ENCODE measurements at places on chromosomes 5 and 9.

GRCh38 chr5:93620487-93621326, 37.7 kb downstream of the NR2F1 start:
- DNase-seq: peak; percentile 53

DNA sequence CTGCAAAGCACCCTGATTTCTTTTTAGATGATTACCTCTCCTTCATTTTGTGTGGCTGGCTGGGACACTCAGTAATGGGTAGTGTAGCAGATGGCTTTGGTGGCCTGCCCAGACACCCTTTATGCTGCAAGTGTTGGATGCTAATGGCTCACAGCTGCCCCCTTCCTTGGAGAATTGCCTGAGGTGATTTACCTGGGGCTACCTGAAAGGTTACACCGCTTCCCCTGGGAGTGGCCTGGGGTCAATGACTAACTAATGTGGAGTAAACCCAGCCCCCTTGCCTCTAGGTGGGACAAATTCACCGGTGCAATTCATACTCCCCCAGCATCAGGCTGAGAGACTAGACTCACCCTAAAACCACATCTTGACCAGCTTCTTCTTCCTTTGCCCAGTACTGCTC, 23.5 kb upstream of the HAND1 start:
- no peak for DNase-seq

DNA sequence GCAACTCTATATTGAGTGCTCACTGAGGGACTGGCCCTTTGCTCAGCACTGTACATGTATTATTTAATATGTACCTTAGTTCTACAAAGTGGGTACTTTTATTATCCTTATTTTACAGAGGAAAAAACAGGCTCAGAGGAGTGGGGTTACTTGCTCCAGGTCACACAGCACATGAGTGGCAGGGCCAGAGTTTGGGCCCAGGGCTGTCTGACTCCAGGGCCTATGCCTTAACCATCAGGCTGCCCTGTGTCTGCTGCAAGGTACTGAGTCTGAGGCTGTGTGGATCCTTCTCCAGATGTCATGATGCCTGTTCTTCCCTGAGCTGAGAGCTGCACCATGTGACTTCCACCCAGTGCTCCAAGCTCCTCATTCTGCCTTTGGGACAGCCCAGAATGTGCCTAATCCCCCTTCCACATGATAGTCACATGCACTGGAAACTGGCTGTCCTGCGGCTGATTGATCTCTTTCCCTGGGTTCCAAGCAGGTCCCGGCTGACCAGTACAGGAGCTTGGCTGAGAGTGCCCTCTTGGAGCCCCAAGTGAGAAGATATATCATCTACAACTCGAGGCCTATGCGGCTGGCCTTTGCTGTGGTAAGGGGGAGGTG, 15.4 kb downstream of the TMEM268 start:
- DNase-seq: no peak

GRCh38 chr9:123336449-123336848, 19.5 kb upstream of the CRB2 start:
- DNase-seq: no peak

GRCh38 chr9:128335161-128335560, 5.2 kb upstream of the SLC27A4 start:
- no peak for DNase-seq

DNA sequence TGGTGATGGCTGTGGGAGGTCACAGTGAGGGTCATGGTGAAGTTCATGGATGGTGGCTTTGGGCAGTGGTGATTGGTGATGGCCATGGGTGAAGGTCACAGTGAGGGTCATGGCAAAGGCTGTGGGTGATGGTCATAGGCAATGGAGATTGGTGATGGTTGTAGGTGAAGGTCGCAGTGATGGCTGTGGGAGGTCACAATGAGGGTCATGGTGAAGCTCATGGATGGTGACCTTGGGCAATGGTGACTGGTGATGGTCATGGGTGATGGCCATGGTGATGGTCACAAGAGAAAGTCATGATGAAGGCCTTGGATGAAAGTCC, 115.6 kb upstream of the IRX4 start:
- no peak for DNase-seq

- DNase-seq: no peak
Observed at GRCh38 chr5:151214614-151215545, 9.0 kb downstream of the CCDC69 start.

DNA sequence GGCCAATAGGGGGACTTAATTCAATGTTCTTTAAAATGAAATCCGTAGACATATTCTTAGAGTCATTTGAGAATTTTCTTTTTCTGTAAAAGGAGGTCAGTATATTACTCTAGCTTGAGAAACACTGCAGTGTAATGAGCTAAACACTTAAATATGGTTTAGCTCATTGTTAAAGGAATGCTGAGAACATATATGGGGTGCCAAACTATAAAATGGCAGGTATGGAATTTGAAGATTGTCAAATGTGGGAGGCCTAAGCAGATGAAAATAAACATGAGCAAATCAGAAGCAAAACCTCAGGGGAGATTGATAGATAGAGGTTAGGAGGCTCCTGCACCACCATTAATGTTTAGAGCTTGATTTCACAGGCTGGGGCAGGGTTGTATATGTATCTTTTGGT, 57.9 kb downstream of the STX17 start:
- DNase-seq: no peak

- no peak for DNase-seq
Observed at GRCh38 chr9:13213337-13213736, 66.2 kb downstream of the MPDZ start.

- DNase-seq: no peak
Observed at GRCh38 chr9:113160571-113160970, 9.8 kb downstream of the SLC31A2 start.

- DNase-seq: no peak
Observed at GRCh38 chr5:50995285-50995942, 329.0 kb downstream of the PARP8 start.

- DNase-seq: no peak
Observed at GRCh38 chr5:158026304-158027031, 167.5 kb upstream of the CLINT1 start.

DNA sequence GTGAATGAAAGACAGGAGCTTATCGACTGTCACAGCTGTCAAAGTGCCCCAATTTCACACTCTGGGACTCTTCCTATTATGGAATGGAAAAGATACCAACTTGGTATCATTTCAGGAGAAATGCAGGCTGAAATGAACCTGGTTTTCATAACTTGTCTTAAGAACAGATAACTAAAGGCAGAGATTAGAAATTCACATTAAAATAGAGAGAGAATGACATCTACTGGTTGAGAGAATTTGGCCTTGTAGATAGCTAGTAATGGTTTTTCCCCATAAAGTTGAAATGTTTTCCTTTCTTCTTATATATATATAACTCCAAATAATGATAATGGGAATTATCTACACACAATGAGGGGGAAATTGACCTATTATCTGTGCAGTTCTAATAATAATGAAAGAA, 600.2 kb upstream of the CCNG1 start:
- no peak for DNase-seq

DNA sequence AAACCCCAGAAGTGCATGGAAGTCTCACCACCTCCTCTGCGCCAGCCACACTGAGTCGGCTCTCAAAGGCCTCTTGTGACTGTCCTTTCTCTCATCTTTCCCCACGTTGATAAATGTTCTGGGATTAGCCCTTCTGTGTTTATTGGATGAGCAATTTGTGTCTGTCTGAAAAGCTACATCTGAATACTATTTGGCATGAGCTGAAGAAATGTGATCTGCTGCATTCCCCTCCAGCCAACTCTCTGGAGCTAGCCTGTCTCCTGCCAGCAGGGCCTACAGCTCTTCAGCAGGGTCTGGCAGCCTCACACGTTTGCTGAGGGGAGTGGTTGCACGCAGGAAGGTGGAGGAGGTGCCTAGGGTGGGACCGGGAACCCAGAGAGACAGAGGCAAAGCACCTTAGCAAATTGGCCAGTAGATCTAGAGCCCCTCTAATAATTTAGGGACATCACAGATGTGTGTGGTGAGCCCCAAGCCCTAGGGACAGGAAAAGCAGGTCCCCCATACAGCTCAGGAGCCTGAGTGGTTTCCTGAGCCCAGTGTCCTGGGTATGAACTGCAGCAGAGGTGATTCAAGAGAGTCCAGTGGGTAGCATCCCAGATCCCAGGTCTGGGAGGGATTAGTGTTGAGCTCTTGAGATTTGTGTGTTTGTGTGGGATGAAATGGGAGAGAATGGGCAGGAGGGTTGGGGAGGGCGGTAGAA, 20.5 kb upstream of the B4GALT1 start:
- DNase-seq: no peak

- no peak for DNase-seq
Observed at GRCh38 chr5:102312586-102313370, 16.7 kb upstream of the SLCO4C1 start.

- DNase-seq: no peak
Observed at GRCh38 chr5:128579093-128579492, 41.0 kb upstream of the FBN2 start.

GRCh38 chr9:5489630-5490490, 20.5 kb upstream of the PDCD1LG2 start:
- no peak for DNase-seq

GRCh38 chr5:144028636-144029035, 141.8 kb downstream of the YIPF5 start:
- DNase-seq: peak; percentile 85

DNA sequence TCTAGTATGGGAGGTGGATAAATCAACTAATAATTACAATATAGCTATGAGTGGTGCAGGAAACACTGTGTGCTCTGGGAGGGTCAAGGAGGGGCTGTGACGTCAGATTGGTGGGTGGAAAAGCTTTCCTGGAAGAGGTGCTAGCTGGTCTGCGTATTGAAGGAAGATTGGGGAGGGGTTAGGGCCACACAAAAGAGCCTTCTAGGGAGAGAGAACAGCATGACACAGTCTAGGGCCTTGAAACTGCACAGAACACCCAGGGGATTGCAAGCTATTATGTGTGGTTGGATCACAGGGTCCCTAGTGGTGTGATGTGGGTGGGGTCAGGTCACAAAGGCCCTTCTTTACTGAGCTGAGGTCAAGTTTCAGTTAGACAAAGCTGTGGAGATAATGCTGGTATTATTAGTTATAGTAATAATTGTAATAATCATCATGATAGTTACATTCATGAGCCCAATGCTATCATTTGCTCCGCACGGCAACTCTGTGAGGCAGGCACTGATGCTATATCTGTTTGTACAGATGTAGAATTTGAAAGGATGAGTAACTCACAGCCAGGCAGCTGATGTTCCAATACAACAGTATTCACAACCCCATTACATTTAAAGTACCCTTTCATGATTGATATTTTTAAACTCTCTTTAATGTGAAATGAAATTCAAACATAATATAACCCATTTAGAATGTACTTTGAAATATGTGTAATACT, 197.4 kb upstream of the IL12B start:
- no peak for DNase-seq

DNA sequence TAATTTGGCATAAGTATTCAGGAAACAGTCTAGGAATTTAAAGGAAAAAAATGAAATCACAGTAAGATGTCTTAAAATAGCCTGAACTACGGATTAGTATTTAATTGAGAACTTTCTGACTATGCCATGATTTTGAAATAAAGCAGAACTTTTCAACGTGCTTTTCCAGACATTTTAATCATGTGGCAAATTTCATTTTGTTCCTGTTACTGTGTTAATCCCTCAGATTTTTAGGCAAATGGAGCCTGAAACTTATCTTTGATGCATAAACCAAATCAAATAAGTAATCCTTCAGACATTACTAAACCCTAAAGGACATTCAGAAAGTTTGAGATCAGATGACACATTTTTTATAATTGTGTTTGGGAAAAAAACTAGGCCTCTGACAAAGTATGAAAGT, 75.7 kb downstream of the FBN2 start:
- DNase-seq: no peak

- DNase-seq: no peak
Observed at GRCh38 chr5:40734986-40735385, 20.8 kb downstream of the TTC33 start.

DNA sequence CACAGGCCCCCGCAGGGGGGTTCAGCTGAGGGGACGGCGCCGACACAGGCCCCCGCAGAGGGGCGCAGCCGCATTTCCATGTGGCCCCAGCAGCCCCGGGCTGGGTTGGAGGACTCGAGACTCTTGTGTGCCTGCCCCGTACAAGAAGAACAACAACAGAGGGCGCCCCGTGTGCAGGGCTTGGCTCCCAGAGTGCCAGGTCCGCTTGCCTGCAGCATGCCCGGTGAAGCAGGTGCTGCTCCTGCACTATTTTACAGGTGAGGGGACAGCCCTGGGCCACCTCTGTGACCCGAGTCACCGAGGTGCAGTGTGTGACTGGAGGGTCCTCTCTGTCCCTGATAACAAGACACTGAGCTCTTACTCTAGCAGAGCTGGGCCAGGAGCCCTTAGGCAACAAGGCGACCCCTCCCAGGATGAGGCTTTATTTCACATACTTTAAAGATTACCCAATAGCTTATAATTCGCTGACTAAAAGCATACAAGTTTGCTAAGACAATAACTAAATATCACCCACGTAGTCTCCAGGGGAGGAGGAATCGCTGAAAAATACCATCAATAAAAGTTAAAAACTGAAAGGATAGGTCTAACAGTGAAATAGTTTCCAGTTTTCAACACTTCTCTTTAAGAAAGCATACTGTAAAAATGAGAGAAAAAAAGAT, 41.7 kb upstream of the SLC9A3 start:
- DNase-seq: no peak

DNA sequence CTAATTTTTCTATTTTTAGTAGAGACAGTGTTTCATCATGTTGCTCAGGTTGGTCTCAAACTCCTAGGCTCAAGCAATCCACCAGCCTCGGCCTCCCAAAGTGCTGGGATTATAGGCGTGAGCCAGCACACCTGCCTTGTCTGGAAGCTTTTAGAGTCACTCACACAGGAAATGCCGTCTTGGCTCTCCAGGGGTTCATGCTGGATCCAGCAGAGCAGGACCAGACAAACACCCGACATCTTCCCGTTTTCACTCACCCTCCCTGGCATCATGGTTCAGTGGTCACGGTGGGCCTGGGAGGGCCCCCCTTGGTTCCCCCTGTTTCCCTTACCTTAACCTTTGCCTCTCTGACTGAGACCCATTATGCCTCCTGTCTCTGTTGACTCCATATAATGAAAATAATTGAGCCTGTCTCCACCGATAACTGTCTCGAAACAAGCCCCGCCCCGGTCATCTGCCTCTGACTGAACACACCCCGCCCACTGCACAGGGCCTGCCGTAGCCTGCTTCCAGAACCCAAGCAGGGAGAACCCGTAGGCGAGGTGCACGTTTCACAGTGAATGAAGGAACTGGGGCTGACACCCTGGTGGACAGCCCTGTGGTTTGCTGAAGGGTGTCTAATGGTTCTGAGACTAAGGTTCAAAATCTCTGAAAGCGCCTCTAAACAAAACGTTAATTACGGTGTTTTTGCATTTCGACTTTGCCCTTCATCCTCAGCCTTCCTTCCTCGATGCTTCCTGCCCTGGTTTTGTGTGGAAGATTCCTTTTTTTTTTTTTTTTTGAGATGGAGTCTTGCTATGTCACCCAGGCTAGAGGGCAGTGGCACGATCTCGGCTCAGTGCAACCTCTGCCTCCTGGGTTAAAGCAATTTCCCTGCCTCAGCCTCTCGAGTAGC, 39.7 kb upstream of the SPRY4 start:
- DNase-seq: peak; percentile 81

- DNase-seq: no peak
Observed at GRCh38 chr5:83077662-83078261, 415 bp downstream of the XRCC4 start.

- DNase-seq: no peak
Observed at GRCh38 chr9:123868002-123868401, 61.9 kb downstream of the DENND1A start.
